Endothelial cell (in vitro differentiated cells): ENCODE measurements at places on chromosomes 6 and 20. TPM values are rescaled to one million over a fixed set of nuclear protein-coding genes. Genes with fewer than 3 reads are reported as not detected.

Gene PLA2G7
- total RNA-seq, result 0.21 TPM

Gene OR12D3
- total RNA-seq, result not detected

Gene SYNDIG1
- total RNA-seq, result 8.1 TPM

Gene TMEM239
- not detected for total RNA-seq

DNA sequence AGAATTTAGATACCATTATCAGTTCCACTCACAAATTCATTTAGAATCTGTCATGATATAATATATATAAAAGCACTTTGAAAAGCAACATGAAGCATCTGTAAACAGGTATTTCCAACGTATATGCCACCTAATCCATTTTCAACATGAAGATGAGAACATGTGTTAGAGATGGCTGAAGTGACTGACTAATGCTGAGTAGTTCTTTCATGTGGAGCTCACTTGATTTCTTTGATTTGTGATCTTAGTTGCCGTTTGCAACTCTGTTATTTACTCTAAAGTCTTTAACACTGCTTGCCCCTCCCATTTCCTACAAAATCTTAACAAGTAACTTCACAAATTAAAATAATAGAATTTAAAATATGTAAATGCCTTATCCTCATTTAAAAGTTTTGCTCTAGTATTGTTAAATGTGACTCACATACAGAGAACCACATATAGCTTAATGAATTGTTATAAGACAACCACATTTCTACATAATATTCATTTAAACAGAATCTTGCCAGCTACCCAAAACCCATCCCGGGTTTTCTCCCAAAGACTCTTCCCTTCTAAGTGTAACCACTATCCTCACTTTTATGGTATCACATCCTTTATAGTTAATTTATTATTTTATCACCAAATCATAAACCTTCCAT is 78.3 kb downstream of the ME1 start:
- no peak for DNase-seq

DNA sequence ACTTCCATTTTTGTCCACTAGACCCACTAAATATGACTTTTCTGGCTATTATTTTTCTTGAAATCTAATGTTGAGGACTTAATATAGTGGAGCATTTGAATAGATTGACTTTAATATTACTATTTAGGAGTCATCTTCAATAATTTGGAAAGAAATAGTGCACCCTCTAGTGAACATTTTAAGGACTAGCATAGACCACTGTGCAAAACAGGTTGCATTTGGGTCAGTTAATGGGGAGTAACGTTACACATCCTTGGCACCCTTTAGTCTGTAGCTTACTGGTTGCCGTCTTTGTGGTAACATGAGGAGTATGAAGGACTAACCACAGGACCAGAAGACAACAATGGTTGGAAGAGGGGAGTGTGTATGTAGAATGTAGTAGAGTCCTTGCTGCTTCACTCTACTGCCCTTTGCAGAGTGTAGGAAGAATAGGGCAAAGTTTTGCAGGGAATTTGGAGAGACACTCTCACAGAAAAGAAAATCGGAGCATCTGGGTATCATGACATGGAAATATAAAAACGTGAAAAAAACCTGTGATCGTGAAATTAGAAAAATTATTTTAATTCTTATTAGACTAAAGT is 25.2 kb downstream of the RFPL4B start:
- DNase-seq, result no peak

DNA sequence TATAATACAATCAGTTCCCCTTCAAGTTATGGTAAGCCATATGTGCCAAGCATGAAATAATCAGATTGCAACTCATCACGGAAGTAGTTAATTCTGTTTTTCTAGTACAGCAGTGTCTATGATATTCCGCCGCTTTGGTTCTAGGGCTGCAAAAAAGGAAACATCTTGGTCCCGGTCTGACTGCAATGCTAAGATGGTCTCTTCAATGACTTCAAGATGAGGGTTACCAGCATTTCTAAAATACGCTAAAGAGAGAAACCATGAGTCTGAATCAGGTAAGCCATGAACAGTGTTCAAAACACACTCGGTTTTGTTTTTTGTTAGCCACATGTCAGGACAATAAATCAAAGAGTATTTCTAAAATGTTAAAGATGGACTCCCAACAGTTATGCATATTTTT is 3.2 kb upstream of the ANKRD60 start:
- DNase-seq, result no peak
